ENCODE measurements at places on chromosomes 1 and 21. TPM values are rescaled to one million over a fixed set of nuclear protein-coding genes. Genes with fewer than 3 reads are reported as not detected.

LEFTY1 gene
- total RNA-seq: not detected

TEKT2 gene
- total RNA-seq: not detected

RCSD1 gene
- total RNA-seq: 45.9 TPM

MMEL1 gene
- total RNA-seq: not detected

KRTAP22-1 gene
- total RNA-seq: not detected

GRCh38 chr1:181356505-181357340, 126.6 kb upstream of the CACNA1E start:
- no peak for DNase-seq

DNA sequence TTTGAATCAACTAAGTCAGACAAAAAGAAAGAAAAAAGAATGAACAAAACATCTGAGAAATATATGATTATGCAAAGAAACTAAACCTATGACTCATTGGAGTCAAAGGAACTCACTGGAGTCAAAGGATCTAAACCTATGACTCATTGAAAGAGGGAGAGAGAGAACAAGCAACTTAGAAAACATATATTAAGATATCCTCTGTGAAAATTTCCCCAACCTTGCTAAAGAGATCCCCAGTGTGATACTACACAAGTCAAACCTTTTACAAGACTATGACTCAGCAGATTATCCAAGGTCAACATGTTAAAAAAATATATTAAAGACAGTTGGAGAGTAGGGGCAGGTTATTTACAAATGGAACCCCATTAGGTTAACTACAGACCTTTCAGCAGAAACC, 1538.3 kb downstream of the NCAM2 start:
- no peak for DNase-seq

GRCh38 chr1:39142401-39143060, 62.0 kb upstream of the MACF1 start:
- no peak for DNase-seq

GRCh38 chr1:200406161-200406797, 3.6 kb downstream of the ZNF281 start:
- DNase-seq: no peak

DNA sequence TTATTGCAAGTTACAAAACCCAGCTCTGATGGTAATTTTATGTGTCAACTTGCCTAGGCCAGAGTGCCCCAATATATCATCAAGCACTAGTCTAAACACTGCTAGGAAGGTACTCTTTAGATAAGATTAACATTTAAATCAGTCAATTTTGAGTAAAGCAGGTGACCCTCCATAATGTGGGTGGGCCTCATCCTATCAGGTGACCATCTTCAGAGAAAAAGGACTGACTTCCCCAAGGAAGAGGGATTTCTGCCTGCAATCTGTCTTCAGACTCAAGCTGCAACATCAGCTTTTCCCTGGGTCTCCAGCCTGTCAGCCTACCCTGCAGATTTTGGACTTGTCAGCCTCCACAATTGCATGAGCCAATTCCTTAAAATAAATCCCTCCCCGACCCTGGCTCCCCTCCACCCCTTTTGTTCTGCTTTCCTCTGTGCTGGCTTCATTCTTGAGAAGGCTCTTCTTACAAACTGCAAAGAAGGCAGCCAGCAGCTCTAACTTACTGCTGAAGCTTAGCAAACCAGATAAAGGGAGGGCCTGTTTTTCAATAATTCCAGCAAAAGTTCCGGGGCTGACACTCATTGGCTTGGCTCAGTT, 56.4 kb upstream of the RUNX3 start:
- no peak for DNase-seq

DNA sequence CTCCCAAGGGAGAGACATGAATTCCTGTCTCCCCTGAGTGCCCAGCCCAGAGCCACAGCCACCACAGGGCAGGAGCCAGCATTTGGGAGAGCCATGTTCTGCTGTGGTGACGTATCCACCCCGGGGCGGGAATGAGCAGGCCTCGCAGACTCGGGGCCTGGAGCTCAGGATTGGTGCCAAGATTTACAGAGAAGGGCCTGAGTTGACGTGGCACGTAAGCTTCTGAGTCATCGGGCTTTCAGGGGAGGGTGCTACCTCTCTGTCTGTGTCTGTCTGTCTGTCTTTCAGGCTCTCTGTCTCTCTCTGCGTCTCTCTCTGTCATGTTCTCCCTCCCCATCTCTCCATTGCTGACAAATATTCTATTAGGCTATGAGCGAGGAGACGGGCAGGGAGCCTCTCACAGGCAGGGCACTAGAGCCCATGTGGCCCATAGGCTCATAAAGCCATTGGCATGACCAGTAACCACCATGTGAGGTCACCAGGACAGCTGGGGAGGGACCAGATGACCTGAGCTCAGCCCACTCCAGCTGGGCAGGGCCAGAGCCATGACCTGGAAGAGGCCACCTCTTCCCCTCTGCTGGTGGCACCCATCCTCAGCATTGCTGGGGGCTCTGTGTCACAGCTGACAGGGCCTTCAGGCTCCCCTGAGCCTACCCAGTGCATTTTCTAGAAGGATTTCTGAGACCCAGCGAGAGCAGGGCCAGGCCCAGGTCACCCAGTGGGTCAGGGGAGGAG, 300.0 kb upstream of the VAMP3 start:
- no peak for DNase-seq

DNA sequence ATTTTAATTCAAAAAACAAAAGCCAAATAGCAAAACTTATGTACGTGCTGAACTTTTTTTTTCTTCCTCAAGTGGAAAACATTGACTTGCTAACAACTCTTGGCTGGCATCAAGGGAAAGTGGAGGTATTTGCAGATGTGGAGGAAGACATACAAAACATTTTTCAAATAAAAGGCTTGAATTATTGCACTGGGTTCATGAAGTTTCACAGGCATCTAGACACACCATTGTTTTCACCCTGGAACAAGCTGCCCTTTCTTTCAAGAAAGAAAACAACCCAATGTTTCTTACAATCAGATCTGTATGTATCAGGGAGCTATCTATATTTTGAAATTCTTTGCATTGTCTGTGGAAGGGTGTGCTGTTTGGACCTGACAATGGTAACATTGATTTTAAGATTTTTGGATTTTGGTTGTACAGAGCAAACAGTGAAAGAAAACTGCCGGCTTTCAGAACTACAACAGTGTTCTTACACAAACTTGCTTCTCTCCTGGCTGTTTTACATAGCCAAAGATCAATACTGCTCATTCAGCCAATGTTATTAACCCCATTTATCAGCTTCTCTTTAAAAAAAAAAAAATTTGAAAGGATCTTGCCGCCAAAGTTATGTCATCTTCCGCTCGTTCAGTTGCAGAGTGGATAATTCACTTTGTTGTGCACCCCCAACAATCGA, 187.7 kb upstream of the FOXD3 start:
- DNase-seq: no peak

DNA sequence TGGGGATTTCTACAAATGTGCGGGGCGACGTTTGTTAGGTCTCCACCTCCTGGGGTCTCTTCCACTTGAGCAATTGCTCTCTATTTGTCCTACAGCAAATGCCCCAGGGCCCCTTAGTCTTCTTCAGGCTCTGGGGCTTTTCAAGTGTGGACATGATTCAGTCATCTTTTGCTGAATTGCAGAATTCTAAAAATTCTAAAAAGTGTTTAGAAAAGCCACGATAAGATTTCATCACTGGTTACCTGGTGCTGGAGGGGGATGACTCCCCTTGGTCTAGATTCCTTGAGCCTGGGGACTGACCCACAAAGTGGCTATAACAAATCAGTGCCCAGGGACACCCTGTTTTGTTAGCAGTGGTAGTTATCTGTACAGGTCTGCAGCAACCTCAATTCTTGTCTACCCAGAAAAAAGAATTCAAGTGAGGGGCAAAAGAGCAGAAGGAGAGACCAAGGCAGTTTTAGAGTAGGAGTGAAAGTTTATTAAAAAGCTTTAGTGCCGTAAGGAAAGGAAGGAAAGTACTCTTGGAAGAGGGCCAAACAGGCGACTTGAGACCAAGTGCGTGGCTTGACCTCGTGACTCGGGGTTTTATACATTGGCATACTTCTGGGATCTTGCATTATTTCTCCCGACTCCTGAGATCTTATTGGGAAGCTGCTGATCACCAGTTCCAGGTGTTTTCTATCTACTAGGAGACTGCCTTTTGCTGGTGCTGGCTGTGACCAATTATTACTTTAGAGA, 25.2 kb downstream of the PROK1 start:
- no peak for DNase-seq

DNA sequence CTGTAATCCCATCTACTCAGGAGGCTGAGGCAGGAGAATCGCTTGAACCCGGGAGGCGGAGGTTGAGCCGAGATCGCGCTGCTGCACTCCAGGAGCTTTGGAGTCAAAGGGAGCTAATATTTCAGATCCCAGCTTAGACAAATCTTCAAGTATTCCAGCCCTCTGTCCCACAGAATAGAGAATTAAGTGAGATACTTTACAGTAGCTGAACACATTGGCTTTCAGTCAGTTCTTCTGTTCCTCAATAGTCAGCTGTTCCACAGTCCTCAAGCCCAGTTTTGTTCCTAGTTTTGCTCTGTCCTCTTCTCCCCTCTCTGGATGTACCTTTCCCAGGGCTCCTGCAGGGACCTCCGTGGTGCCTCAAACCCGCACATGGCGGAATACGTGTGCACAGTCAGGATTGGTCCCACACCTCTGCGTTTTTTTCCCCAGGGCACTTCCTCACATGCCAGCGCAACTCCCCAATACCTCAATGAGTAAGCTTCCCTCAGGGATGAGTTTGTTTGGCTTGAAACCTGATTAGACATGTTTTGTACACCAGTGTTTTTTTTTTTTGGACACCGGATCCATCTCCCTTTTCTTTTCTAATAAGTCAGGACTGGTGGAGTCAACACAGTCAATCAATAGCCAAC, 1.2 kb downstream of the MFN2 start:
- no peak for DNase-seq

GRCh38 chr1:47823040-47823808, 174.0 kb downstream of the TRABD2B start:
- DNase-seq: no peak

DNA sequence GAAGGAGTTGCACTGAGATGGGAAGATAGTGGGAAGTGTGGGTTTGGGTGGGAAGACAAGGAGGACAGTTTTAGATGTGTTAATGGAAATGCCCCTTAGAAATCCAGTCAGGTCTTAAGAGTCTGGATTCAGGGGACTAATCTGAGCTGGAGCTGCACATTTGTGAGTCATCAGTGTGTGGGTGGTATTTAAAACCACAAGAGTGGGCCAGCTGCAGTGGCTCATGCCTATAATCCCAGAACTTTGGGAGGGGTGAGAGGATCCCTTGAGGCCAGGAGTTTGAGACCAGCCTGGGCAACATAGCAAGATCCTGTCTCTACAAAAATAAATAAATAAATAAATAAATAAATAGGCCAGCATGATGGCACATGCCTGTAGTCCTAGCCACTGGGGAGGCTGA, 40.9 kb upstream of the SLC6A9 start:
- no peak for DNase-seq

DNA sequence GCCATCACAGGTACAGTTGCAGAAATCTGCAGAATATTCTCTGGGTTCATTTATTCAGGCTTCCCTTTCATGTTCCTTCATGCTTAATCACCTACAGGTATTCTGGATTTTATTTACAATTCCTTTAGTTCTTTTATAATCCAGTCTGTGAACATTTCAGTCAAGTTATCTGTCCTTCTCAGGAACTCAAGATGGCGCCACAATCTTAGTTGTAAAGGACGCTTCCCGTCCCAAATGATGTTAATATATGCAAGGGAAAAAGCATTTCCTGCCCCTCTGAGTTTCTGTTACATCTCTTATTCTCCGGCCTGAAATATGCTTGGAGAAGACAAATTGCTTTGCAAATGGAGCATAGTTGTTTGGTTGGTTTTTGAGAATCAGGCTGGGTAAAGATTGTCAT, 19.3 kb downstream of the F3 start:
- no peak for DNase-seq

- no peak for DNase-seq
Measured at GRCh38 chr1:12709696-12710095, 6.2 kb upstream of the AADACL3 start.

DNA sequence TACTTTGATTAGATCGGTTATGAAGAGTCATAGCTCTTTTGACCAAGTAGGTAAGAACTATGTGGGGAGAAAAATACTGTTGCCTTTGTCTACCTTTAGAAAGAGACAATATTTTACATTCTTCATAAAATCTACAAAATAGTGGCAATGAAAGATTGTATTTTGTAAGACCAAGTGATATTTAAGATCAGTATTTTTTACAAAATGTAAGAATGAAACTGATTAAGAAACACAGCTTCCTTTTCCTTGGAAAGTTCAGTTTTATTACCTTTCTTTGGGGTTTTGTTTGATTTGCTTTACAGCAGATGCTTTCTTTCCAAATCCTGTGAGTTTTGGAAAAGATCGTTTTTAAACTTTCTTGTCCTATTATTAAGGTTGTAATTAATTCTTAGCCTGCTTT, 69.8 kb downstream of the SLC35A3 start:
- no peak for DNase-seq

GRCh38 chr1:89686520-89686919, 53.6 kb downstream of the LRRC8C start:
- no peak for DNase-seq

DNA sequence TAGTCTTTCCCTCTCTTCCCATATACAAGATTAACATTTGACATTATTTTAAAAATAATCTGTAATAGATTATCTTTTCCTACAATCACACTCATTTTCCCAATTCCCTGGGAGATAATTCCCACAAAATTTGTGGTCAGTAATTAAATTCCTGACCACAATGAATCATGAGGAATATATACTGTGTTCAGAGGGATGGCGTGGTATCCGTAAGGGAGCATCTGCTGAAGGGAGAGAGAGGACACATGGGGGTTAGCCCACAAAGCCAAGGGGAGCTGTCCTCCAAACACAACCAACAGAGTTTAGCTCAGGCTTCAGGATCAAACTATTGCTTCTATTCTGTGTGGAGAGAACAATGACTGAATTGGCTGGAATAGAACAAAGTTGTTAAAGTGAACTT, 57.1 kb upstream of the PPP2R5A start:
- no peak for DNase-seq

DNA sequence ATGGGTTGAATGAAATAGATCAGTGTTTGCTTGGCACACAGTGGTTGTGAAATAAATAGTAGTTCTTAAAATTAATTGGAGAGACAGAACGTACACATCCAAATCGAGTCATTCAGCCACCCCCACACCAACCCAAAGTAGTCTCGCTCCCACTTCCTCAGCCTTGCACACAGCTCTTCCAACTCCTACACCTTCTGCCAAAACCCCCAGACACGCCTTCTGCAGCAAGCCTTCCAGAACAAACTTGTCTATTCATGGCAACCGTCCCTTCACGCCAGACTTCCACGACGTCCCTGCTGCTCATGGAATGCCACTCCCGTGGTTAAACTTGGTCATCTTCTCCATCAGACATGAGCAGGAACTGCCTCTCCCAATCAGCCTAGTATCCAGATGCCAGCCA, 37.5 kb upstream of the RD3 start:
- DNase-seq: no peak

- DNase-seq: no peak
Measured at GRCh38 chr21:25898671-25899070, 163.9 kb downstream of the GABPA start.
